Activated CD4-positive, alpha-beta T cell treated with anti-CD3 and anti-CD28 coated beads, Interleukin-2, amount 50 U/mL, for 48 hours (primary cell): ENCODE measurements at places on chromosomes 3 and 15.

DNA sequence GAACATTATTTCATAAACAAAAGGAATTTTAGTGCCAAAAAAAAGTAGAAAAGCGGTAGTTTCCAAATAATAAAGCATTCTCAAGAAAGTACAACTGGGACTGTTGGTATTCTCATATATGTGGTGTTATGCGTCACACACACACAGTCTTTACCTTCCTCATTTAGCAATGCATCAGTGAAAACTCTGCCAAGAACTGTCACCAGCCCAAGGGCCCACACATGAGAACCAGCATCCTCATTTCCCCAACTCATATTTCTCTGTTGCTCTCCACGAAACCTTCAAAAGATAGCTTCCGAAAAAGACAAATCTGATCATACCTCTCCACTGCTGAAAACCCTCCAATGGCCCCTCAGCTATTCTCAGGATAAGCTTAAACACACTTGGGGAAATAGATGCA lies 150.7 kb downstream of the CADPS start:
- DNase-seq, result no peak

- no peak for DNase-seq
Measured at GRCh38 chr3:82240322-82240721, 478.9 kb upstream of the GBE1 start.

DNA sequence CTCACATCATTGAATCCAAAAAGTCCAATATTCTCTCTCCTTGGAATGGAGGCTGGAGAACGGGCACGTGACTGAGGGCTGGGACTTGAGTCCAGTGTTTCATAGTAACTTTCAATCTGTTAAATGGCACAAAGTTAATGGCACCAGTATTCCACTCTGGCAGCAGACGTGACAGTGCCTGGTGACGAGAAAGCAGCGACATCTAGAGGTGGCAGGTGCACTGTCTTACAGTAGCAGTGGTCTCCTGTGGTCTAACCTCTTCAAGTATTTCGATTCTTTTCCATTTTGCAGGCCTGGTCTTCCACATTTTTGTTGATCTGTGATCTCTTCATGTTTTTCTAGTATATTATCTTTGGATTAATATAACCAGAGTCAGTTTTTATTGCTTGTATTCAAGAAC lies 107.1 kb downstream of the OXSM start:
- no peak for DNase-seq

DNA sequence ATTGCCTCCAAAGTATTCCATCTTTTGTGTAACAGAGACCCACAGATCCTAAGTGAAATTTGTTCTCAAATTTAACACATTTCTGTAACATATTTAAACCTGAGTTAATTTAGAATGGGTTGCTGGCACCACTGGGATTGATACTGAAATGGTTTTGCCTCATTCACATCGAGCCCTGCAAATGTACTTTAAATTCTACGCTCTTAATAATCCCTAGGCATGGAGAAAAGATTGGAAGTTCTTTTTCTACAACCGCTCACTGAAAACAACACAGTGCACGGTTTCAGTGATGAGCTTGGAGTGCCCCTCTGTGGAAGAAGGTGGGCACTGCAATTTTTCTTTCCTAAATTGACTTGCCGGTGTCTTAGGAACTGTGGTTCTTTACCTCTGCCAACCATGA lies 109.9 kb upstream of the ATP11B start:
- DNase-seq, result peak; percentile 65

GRCh38 chr15:88124199-88124598 lies 132.3 kb downstream of the NTRK3 start:
- DNase-seq, result no peak

- DNase-seq, result no peak
Measured at GRCh38 chr3:35598804-35599203, 40.5 kb upstream of the ARPP21 start.

DNA sequence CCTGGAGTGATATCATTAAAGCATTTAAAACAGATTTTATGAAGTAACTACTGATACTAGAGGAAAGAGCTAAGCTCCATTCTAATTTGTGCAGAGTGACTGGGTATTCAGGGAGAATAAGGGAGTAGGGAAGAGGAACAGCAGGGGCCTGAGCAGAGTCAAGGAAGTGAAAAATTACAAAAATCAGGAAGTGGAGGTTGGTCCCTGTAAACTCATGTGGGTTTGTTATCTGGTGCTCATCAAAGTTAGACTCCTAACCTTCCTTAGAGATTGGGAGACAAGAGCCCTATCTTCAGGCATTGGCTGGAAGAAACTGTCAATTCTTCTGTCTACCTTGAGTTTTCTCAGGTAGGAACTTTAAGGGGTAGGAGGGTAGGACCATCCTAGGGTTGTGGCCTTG lies 82.5 kb downstream of the NEK11 start:
- no peak for DNase-seq

DNA sequence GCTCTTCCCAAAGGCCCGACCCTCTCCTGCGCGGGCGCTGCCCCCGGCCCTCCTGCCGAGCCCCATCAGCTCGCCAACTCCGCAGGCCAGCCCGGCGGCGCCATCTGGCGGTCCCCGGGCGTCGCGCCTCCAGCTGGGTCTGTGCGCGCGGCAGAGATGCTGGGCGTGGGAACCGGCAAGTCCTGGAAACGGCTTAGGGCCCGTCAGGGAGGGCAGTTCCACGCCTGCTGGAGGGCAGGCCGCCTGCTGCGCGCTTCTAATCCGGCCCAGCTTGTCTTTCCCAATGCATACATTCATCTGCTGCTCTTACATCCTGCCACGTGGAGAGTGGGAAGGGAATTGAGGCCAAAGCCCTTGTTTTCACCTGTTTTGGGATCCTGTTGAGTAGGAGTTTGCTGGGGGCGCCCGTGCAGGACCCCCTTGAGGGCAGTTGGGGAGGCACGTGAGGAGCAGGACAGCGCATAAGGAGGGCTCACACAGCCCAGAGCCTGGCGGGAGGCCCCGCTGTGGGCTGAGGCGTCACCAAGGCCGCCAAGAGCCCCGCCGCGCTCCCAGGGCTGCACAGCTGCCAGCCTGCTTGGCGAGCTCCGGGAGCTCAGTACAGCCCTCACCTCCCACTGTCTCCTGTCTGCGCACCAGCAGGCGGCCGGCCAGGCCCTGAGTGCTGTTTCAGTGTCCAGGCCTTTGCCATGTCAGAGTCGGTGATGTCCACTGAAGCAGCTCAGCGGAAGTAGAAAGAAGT lies 165.6 kb downstream of the NSMCE3 start:
- DNase-seq, result peak; percentile 67

DNA sequence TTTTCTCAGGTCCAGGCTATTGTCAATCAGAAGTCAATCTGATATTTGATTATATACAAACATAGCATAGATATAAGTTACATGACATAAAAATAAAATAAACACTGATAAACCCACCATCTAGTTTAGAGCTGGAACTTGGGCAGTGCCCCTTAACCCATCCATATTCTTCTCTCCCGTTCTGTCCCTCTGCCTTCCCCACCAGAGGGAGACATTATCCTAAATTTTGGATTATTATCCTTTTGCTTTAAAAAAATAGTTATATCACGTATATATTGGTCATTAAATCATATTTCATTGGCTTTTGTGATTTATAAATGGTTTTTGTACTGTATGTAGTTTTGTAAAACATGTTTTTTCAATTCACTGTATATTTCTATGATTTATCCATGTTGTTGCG lies 107.9 kb downstream of the GMPS start:
- no peak for DNase-seq

DNA sequence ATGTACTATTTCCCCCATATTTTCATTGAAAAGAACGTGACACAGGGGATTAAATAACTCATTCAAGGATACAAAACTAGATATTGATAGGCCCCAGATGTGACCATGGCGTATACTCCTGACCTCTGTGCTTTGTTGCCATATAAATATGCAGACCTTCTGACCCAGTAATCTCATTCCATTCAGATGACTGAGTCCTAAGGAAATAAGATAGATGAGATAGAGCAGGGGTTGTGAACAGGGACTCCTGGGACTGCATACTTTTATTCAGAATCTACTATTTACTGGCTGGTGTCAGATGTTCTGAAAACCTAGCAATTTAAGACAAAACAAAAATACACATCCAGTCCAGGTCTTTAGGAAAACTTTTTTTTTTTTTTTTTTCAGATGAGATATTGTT lies 139.2 kb upstream of the MANF start:
- no peak for DNase-seq

DNA sequence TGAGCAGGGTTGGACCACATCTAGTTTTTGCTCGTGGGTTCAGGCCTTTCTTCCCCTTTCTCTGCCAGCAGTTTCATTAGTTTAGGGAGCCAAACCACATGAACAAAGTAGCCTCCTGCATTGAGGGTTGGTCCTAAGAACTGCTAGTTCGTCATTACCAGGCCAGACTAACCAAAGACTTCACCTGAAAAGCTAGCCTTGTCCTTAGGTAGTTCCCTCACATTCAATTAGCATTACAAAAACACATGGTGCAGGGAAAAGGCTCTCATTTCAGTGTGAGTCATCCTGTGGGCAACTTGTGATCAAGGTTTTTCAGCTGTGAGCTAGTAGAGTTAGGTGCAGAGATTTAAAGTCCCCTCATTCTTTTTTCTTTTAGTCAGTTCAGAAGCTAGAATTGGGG lies 279.3 kb upstream of the CTNNB1 start:
- DNase-seq, result no peak

DNA sequence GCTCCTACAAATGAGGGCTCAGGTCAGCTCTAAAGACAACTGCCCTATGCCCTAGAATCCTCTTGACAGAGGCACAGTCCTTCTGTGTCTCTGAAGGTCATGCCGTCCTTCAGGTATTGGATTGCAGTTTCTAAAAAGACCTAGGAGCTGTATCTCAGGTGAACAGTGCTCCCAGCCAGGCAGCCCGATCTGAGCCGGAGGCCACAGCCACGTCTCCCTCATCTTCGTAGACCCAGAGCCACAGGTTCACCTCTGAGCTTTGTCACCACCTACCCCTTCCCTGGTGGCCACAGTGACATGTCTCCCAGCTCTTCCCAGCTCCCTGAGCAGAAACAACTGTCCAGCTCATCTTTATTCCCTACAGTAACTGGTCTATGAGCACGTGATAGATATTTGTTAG lies 228.0 kb downstream of the VPS13C start:
- no peak for DNase-seq

- DNase-seq, result no peak
Measured at GRCh38 chr3:105843994-105844393, 24.8 kb downstream of the CBLB start.

- DNase-seq, result no peak
Measured at GRCh38 chr3:4406746-4407568, 60.1 kb downstream of the SUMF1 start.

DNA sequence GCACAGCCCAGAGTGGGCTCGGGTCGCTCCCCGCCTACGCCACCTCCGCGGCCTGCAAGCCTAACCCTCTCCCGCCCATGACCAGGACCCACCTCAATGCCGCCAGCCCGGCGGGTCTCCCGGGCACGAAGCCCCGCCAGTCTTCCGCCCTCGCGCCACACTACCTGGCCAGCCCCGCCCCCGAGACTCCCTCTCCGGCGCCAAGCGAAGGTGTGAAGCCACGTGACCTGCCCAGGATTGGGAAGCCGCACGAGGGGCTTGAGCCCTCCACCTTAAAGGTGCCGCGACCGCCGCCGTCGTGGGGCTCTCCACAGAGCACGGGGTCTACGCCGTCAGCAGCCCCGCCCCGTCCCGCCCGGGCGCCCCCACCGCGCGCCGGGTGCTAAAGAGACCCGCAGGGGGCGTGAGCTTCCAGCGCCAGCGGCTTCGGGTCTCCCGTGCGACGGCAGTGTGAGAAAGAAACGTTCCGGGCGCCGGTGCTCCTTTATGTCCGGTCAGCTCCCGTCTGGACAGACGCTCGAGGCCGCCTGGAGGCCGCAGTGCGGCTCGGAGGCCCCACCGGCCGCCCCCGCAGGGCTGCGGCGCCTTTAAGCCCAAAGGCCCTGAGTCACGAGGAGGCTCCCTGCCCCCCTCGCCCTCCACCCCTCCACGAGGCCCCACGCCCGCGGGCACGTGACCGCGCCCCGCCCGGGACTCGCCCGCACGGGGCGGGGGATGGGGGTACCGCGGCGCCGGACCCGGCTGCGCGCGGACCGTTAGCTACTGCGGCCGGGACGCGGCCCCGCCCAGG lies at the start of gene CPEB1:
CPEB1 (minus strand) TSS at position 319 of the 790 bp plus-strand sequence. CDS start 18,904 bp downstream, outside the sequence.
- DNase-seq, result peak; percentile 31

GRCh38 chr3:134864636-134865035 lies 69.6 kb downstream of the EPHB1 start:
- DNase-seq, result no peak

DNA sequence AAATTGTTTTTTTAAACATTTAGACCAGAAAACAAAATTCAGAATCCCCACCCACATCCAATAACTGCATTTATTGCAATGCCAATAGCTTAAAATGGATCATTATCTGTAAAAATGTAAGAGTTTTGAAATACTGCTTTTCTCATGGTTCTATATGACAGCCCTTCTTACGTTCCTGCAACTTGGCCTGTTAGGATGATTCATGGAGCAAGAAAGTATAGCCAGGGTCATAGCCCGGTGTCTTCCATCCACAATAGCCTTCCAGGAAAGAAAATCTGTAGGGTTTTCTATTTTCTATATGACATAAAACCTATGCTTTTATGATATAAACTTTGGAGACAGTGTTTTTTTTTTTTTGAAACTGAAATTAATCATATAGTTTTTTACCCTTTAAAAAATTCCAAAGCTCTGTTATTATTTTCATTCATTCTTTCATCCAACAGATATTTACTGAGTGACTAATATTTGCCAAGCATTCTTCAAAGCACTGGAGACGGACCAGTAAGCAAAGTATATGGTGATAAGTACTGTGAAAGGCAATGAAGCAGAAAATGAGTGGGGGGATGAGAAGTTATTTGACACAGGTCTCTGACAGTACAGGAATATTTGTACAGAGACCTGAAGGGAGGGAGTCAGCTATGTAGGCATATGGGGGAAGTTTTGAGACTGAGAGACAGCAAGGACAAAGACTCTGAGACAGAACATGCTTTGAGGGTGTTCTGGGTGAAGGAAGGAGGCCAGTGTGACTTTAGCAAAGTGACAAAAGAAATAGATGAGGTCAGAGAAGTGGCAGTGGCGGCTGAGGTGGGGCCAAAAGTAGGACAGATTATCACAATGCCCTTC lies 29.0 kb upstream of the SLC2A2 start:
- no peak for DNase-seq

GRCh38 chr15:63597038-63597790 lies at the start of gene FBXL22:
FBXL22 (plus strand) TSS chr15:63597387; CDS start chr15:63597393, 6 bp downstream.
- no peak for DNase-seq

DNA sequence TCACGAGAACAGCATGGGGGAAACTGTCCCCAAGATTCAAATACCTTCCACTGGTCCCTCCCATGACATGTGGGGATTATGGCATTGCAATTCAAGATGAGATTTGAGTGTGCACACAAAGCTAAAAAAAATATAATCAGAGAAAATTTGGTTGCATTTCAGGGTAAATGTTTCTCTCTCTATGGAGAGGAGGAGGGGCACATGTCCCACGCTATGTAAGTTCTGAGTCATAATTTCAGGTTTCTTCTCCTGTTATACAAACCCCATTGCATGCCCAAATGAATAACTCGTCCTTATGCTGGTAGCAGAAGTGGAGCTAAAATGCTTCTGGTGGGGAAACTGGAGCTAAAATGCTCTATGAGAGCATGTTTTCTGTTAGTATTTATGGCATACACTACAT lies 209.7 kb upstream of the DCBLD2 start:
- no peak for DNase-seq

GRCh38 chr3:156059950-156060501 lies 60.4 kb upstream of the KCNAB1 start:
- DNase-seq, result no peak

- DNase-seq, result no peak
Measured at GRCh38 chr3:81823882-81824395, 62.5 kb upstream of the GBE1 start.
